Suppressor macrophage treated with lipopolysaccharide for 4 hours (primary cell): ENCODE measurements at places on chromosomes 6 and 20.

GRCh38 chr6:21648475-21649050 is 55.0 kb downstream of the SOX4 start:
- DNase-seq: no peak

- no peak for DNase-seq
Measured at GRCh38 chr6:34964564-34964963, 75.5 kb downstream of the ANKS1A start.

- no peak for DNase-seq
Measured at GRCh38 chr20:25356271-25356933, 34.2 kb downstream of the ABHD12 start.

DNA sequence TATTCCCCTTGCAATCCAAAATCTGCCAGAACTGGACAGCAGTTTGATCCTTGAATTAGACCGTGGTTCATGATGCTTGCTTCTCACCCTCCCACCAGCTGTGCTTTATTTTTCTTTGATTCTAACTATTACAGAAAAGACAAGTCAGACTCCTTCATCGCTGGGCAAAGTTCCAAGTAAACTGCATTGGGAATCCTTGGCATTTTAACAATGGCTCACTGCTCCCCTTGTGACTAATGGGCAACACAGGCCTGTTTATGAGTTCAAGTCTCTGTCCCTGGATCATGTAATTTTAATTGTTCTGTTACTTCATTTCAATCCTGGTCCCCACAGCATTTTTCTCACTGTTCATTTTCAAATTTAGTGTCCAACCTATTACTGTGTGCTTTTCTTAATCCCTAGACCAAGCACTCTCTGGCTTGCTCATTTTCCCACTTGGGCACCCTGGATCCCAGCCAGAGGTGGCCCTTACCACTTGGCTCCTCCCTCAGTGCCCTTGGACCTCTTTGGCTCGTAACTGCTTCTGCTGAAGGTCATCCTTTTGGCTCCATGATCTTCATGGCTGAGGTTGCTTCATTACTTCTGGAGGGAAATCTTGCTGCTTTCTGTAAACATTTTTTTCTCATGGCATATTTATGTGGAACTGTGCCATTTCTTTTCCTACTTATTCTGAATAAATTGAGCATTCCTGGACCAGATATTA is 32.8 kb downstream of the PSMB9 start:
- DNase-seq: peak; percentile 17

DNA sequence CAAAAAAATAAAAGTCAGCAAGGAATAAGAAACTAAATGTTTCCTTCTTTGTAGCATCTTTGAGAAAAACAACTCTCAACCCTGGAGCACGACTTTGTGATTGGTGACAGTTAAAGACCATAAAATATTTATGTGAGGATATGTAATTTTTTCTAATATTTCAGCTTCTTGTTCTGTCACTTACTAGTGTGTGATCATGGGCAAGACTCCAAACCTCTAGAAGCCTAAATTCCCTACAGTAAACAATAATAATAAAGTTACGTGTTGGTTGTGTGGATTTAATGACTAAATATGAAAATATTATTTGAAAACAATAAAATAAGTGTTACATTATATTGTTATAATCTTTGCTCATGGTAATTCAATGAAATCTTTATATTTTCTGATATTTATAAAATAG is 735.6 kb upstream of the MARCKS start:
- DNase-seq: no peak

DNA sequence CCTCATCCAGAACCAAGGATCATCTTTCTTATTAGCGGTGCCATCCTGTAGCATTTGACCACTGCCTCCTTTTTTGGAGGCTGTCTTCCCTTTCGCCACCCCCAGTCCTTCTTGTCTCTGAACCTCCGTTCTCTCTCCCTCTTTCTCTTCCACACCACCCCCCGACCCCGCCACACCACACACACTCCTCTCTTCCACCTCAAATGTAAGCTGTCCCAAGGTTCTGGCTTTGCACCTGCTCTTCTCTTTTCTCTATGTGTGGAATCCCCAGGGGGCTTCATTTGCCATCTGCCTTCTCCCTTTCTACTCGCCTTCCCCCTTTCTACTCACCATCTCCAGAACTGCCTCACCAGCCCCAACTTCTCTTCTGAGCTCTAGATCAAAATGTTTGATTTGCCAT is 111.3 kb upstream of the CDYL start:
- no peak for DNase-seq

GRCh38 chr6:166650824-166651807 is 24.1 kb upstream of the RPS6KA2 start:
- no peak for DNase-seq

DNA sequence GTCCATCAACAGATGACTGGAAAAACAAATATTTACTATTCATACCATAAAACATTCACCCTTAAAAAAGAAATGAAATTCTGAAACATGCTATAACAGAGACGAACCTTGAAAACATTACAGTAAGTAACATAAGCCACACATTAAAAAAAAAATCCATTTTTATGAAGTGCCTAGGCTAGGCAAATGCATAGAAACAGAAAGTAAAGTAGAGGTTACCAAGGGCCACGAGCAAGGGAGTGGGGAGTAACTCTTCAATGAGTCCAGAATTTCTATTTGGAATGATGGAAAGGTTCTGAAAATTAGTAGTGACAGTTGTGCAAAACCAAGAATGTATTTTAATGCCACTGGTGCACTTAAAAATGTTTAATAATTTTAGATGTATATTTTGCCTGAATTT is 47.7 kb downstream of the STAU1 start:
- DNase-seq: peak; percentile 9

DNA sequence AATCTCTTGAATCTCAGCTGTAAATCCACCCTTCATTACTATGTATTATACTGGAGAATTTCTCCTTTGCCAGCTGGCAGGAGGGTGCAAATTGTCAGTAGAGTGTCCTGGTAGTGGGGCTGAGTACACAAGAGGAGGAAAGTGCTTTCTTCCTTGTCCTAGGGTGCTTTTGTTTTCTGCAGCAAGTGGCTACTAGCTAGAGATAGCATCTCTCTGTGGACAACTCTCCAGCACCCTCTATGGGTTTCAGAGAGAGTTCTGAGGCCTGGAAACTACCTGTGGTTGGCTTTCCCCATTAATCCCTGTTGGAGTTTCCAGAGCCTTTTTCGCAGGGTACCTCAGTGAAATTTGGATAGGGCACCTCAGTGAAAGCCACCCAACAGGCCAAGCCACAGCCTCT is 422.5 kb upstream of the RGS17 start:
- no peak for DNase-seq

GRCh38 chr20:50014570-50015562 is 32.1 kb downstream of the SNAI1 start:
- no peak for DNase-seq

DNA sequence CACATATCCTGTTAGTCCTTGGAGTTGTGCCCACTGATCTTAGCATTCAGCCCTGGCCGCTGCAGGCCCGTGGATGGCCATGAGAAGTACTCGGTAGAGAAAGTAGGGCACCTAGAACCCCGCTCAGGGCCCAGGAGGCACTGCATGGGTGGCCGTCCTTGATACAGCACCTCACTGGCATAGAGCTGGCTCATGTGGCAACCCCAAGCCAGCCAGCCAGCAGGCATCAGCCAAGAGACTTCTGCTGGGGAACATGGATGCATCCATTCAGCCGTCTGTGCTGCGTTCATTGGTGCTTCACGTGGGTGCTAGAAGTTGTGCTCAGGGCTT is 10.6 kb downstream of the PYGB start:
- no peak for DNase-seq

- DNase-seq: peak; percentile 1
Measured at GRCh38 chr6:93418033-93418407, 1.3 kb downstream of the EPHA7 start.

- DNase-seq: no peak
Measured at GRCh38 chr6:119609865-119610264, 260.3 kb upstream of the MAN1A1 start.

- DNase-seq: peak; percentile 17
Measured at GRCh38 chr6:24666097-24666640, 530 bp downstream of the TDP2 start.

GRCh38 chr6:84764332-84765049 is at the start of gene TBX18:
Gene TBX18, minus strand, starts transcription at chr6:84764598. Its CDS starts 417 bp downstream, at chr6:84764181.
- DNase-seq: peak; percentile 54

DNA sequence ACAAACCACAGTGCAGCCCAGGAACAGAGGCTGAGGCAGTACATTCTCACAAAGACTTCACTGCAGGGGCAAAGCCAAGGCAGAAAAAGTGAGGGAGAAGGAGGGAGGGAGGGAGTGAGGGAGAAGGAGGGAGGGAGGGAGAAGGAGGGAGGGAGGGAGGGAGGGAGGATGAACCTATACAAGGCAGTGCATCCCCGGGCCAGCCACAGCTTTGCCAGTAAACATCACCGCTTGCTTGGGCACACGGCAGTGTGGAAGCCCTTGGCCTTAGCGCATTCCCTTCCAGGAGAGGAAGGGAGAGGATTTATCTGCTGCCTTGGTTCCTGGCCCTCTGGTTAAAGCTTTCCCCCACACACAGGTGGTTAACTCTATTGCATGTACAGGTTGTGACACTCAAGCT is 234.0 kb downstream of the PTPRT start:
- DNase-seq: no peak

DNA sequence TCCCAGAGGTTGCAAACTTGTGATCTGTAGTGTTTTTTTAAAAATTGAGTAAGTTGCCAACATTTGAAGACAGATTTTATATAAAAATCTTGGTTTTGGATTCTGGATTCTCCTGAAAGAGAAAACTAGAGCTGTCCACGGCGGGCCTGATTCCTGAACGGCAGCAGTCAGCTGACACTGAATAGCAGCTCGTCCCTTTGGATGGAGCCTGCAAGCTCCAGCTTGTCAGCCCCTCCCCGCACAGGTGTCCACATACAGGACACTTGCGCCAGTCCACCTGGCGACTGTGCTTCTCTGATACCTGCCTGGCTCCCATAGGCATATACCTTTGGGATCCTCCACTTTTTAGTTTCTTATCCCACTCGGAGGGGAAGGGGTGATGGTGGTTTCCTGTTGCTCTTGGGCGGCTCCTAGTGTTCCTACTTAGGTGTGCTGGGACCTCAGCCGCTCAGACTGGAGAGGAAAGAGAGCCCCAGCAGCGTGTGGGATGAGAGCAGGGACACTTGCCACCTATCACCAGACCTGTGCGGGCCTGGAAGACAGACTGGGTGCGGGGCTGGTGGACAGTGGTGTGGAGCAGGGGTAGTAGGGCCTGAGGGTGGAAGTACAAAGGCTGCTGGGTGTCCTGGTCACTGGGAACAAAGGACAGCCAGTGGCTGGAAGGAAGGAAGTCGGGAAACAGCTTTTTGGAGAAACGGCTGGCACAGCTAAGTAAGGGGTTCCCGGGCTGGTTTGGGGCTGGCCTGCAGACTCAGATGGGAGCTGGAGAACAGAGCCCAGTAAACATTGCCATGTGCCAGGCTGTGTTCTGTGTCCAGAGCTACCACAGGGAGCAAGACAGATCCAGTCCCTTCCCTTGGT is 18.3 kb downstream of the GHRH start:
- no peak for DNase-seq

DNA sequence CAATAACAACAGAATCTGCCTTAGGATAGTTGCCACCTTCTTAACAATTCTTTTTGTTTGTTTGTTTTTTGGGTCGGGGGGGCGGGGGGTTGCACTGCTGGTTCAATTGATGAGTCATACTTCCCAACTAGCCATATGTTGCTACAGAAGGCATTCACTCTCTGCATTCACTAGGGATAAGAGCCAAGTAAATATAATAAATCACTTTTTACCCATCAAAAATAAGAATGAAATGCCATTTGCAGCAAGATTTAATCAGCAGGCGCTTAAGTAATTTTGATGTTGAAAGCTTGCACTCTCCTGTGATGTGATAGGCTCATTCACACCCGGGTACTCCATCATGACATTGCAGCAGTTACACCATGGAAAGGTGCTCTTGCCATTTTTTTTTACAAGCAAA is 209.8 kb downstream of the HIVEP2 start:
- DNase-seq: no peak

- DNase-seq: no peak
Measured at GRCh38 chr6:15875797-15876196, 213.0 kb upstream of the DTNBP1 start.

GRCh38 chr20:17934141-17934862 is 34.3 kb downstream of the SNX5 start:
- DNase-seq: no peak

GRCh38 chr6:14616656-14617055 is 499.1 kb downstream of the CD83 start:
- DNase-seq: peak; percentile 43

DNA sequence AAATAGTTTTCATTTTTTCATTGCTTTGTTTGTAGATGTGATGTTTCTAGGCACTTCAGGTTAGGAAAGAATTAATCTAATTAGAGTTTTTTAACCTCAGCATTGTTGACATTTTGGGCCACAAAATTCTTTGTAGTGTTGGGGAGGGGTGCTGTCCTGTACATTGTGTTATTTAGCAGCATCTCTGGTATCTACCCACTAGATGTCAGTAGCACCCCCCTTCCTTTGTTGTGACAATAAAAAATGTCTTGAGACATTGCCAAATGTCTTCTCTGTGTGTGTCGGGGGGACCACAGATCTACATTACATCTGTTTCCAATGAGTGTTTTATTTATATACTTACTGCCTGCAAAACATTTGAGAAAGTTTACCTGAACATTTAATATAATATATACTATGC is 45.6 kb downstream of the EYA4 start:
- no peak for DNase-seq

DNA sequence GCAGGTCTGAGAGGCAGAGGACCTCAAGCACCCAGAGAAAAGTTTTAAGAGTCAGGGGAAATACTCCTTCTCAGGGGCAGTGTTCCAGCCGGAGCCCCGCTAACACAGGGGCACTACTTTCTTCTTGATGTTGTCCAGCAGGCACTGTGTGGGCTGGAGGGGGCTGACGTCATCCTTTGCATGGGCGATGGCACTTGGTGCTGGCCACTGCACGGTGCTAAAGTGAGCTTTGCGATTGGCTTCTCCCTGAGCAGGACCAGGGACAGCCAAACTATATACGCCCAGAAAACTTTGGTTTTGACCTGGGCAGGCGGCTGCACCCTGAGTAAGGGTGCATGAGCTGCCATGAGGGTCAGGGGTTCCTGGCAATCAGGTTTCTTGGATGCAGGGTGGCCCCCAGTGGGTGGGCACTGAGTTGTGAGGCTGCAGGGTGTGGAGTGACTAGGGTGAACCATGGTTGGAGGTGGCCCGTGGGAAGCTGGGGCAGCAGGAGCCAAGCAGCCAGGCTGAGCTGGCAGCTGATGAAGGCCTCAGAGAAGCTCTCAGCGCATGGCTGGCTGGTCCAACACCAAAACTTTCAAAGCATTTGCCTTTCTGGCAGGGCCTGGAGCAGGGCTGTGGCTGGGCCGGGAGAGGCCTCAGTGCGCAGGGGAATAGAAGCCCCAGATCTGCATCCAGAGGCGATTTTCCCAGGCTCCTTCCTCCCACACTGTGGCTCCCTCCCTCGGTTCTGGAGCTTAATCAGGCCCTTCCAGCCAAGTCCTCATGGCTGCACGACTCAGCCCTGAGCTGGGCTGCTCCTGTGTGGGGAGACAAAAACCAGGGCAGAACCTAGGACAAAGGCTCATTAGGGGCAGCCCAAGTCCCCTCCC is 18.3 kb downstream of the MRPS18A start:
- DNase-seq: peak; percentile 20

DNA sequence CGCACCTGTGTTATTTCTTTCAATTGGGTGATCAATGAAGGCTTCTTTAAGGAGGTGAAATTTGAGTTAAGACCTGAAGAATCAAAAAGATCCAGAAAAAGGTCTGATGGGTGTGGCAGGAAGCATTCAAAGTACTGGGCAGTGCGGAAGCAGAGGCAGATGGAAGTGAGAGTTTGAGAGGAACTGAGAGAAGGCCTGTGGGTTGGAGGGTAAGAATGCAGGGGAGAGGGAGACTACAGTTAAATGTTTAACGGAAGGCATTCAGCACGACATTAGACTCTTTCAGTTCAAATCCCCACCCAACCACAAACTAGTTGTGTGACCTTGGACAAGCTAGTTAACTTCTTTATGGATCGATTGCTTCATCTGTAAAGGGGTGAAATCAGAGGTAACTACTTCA is 50.5 kb upstream of the GCM1 start:
- DNase-seq: peak; percentile 52
